ENCODE measurements at places on chromosomes 6 and 20.

- peak; percentile 94 for DNase-seq
These were observed 44.1 kb upstream of the ID1 start for GRCh38 chr20:31560746-31561598.

DNA sequence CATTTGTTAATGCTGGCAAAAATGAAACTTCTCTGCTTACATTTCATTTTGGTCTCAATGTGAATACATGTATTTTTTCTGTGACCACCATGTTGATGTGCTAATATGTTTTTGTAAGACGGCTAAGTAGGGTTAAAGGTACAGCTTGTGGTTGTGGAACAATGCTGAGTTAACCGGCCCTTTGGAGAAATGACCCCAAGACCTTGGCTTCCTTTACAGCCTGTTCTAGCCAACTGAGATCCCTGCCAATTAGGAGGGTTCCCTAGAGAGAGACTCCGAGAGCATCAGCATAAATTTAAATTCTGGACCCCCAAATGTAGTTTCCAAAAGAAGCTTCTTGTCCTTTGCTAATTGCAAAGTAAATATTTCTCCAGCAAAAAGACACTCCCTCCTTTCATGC lies 44.4 kb downstream of the RSPO3 start:
- no peak for DNase-seq

GRCh38 chr6:79913369-79913768 lies 34.0 kb downstream of the ELOVL4 start:
- DNase-seq: no peak

DNA sequence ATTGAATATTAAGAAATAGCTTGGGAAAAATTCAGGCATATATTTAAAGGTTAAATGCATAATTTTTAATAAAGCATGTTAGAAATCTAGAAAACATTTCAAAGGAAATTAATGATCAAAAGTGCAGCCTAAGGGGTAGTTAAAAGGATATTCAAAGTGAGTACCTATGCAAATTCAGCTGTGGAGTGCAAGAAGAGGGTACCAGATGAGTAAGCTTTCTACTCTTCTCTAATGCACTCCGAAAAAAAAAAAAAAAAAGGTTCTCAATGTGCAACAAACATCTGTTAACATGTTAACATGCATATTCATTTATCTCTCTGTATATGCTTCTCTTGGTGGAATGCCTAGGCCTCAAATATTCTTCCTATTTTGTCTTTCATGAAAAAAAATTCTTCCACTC lies 32.0 kb upstream of the KATNA1 start:
- no peak for DNase-seq

DNA sequence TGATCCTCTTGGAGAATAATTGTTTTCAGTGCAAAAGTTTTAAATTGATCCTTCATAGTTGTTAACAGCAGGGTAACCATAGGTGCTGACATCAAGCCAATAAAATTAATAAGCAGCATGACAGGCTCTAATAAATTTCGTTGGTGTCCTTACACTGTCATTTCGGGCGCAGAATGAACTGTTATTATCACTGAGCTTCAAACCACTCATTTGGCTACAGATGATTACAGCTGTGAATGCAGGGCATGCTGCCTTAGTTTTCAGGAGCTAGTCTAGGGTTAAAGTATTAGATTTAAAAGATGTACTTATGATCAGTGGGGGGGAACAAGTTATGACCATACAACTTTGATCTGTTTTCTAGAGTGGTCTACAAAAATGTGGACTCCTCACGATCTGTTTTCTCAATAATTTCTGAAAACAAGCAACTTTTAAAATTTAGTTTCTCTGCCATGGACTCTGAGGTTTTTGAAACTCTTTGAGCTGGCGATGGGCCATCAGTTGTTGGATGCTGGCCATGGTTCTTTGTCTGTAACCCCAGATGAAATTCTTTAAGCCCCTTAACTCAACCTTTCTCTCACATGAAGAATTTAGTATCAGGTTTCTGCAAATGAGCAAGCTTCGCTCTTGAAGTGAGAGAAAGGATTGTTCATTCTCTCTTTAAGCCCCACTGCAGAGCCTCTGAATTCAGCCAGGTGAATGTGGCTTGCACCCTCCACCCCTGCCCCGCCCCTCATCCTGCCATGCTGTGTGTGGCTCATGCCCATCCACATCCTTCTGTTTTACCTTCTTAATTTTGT lies 99.1 kb upstream of the MTHFD1L start:
- DNase-seq: no peak

DNA sequence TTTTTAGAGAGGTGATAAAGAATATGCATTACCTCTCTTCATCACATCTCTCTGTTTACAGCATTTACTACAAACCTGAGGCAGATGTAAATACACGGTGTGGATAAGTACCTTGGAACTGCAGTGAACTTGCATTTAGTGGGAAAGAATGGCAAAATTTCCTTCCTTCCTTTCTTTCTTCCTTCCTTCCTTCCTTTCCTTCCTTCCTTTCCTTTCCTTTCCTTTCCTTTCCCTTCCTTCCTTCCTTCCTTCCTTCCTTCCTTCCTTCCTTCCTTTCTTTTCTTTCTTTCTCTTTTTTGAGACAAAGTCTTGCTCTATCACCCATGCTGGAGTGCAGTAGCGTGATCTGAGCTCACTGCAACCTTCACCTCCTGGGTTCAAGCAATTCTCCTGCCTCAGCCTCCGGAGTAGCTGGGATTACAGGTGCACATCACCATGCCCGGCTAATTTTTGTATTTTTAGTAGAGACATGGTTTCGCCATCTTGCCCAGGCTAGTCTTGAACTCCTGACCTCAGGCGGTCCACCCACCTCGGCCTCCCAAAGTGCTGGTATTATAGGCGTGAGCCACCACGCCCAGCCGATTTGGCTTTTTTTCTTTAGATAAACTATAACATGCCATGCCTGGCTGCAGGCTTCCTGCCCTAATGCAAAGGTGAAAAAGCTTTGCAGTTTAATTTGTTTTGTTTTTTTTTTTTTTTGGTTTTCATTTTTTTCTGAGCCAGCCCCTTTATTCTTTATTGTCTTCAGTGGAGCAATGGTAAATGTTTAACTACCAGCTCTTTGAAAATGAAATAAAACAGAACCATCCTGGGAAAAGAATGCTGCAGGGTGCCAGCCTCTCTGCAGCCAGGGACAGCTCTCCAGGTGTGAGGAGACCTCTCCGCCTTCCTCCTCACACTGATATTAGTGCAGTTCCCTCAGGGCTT lies 64.2 kb upstream of the NEDD9 start:
- DNase-seq: no peak

DNA sequence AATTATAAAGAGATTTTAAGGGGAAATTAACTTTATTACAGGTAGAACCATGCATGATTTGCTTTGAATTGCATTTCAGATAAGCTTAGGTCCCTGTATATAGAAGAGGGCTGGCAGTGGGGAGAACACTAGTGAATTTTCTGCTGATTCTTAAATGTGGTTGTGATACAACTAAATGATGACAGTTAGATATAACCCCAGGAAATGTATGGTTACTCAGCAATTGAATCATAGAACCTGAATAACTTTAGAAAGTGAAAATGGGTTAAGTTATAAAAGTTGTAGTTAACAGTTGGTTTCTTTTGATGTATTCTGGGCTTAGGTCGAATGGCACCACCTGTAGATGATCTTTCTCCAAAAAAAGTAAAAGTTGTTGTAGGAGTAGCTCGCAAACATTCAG lies 70.1 kb downstream of the PHF3 start:
- DNase-seq: no peak

- DNase-seq: no peak
These were observed 125.0 kb upstream of the RPS6KA2 start for GRCh38 chr6:166752097-166752496.

- DNase-seq: no peak
These were observed 39.3 kb downstream of the SLC2A4RG start for GRCh38 chr20:63778857-63779256.

GRCh38 chr6:150543178-150543577 lies 56.5 kb upstream of the PLEKHG1 start:
- no peak for DNase-seq

GRCh38 chr6:11618533-11618932 lies 81.0 kb downstream of the TMEM170B start:
- no peak for DNase-seq

- DNase-seq: no peak
These were observed 1.0 kb upstream of the PMEPA1 start for GRCh38 chr20:57710841-57711240.

DNA sequence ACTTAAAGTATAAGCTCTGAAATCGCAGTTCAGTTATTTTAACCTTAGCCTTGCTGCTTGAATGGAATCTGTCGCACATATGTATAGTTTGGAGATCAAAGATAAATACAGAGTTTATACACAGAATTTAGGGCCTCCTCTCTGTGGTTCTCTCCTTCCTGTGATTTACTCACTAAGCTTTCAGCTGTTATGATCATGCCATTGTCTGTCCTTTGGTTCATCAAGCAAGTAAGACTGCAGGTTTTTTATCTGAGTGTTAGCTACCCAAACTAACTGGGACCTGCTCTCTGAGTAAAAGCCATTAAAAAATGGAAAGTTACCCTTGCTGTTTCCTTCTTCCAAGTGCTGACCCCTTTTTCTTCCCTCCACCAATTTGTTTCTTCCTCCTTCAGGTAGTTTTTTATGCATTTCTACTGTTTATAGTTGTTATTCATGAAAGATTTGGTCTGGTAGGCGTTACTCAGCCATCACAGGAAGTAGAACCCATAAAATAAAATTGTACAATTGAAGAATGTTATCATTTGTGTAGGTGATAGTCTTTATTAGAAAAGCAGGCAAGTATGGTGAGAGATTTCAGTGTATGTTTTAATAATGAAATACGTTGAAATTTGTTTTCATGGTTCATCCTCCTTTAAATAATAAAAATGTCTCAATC lies 33.7 kb upstream of the SUMO4 start:
- no peak for DNase-seq

DNA sequence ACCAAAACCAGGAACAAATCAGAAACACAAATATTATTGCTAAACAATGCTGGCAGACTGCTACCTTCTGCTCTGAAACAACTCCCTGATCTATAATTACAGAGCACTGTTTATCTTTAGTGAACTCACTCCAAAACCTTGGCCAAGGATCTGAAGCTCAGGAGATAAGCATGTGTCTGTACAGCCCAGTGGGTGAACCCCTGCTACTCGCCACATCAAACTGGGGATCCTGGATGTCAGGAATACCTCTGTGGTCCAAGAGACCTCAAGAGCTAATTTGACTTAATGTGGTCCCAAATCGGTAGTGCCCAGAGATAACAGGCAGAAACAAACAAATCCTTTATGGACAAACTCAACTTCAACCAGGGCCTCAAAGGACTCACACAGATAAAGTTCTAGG lies 381.8 kb downstream of the KIF16B start:
- DNase-seq: no peak

GRCh38 chr20:14616003-14616402 lies 278.6 kb upstream of the FLRT3 start:
- no peak for DNase-seq

- no peak for DNase-seq
These were observed 3.8 kb downstream of the PEX7 start for GRCh38 chr6:136826216-136826615.

DNA sequence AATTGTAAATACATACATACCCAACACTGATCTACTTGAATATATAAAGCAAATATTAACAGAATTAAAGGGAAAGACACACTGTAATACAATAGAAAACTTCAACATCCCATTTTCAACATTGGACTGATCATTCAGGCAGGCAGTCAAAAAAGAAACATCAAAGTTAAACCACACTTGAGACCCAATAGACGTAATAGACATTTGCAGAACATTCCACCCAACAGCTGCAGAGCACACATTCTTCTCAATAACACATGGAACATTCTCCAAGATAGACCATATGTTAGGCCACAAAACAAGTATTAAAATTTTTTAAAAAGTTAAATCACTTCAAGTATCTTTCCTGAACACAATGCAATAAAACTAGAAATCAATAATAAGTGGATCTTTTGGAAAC lies 698.2 kb downstream of the COL12A1 start:
- no peak for DNase-seq

GRCh38 chr20:56964901-56965300 lies 301.5 kb downstream of the BMP7 start:
- no peak for DNase-seq

GRCh38 chr6:117264692-117265409 lies 507 bp upstream of the VGLL2 start:
- no peak for DNase-seq

DNA sequence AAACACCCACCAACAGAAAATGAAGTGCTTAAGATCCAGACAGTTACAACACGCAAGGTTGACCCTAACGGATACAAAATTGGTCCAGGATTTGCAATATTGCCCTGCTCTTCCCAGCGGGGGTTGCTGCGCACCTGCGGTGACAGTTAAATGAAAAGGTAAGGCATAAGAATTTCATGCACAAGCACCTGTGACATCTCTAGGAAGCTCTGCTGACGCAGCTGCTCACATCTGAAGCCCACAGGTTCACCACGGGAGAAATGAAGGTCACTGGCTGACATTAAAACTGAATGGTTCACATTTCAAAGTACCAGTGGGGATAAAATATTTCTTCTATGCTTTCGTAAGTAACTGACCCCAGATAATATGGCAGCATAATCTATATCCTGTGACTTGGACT lies 689.3 kb upstream of the AGPAT4 start:
- DNase-seq: no peak

DNA sequence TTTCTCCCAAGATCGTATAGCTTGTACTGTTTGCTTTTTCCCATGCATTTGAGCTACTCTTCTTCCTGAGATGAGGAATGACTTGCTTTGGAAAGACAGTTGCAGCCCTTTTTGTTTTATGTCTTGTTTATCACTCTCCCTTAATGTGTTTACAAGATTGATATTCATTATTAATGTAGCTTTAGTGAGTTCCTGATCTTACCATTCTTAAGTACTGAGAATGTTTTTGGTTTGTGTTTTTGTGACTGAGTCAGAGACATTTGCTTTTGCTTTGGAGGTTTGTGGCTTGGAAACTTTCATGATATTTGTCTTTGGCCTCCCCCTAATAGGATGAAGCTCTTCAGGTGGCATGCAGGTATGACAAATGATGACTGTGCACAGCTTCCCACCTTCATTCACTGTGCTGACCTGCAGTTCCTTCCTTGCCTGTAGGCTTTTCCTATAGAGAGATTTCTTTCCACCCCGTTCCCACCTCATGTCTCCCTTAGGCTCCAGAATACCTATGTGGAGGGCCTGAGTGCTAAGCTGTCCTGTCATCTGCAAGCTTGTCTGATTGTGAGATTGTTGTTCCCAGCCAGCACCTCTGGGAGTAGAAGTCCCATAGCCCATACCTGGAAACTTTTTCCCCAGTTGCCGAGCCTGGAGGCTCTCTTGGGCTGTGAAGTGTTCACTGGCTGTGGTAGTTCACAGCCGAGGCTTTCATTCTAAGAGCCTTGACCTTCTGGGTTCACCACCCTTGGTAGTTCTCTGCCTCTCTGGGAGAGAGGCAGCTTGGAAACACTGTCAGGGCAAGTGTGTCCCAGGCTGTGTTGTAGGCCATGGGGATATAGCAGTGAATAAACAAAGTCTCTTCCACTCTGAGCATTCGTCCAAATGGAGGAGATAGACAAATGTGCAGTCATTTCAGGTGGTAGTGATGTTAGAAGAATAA lies 27.1 kb downstream of the CDS2 start:
- DNase-seq: no peak

All from AG08395 (cell line).